ENCODE measurements at places on chromosomes 5 and 9.

DNA sequence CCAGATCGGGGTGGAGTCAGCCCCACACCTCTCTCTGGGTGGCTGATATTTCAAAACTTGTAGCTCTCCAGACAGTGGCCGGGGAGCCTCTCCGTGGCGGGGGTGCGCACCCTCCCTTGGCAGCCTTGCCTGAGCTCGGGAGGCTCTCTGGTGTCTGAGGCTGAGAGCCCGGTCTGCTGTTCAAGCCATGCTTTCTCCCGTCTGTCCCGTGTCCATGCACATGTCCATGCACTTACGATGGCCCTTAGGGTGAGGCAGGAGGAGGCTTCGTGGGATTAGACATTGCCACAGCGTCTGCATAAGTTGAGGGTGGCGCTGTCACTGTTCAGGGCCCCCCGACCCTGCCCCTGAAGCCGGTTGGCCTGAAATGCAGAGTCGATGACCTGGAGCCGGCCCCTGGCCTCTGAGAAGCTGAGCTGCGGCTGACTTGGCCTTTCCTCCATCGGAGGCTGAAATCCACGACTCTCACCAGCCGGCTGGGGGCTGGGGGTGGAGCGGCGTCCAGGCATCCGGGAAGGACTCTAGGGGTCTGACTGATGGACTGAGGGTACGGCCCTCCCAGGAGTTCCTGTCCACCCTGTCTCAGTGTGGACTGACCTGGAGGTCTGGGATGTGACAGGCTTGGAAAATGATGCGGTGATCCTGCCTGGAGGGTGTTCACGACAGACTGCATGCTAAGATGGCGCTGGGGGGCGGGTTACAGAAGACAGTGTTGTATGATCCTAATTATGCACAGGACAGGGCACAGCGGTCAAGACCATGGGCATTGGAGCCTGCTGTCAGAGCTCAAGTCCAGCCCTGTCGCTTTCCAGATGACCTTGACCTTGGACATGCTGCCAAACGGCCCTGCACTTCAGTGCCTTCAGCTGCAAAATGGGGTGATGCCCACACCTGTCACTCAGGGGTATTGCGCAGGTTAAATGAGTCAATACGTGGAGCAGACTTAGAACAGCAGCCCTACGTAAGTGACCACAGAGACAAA is 18.3 kb upstream of the SLC2A6 start:
- DNase-seq: no peak

- peak; percentile 10 for DNase-seq
These were observed 376.9 kb downstream of the DTWD2 start for GRCh38 chr5:118611332-118611945.

DNA sequence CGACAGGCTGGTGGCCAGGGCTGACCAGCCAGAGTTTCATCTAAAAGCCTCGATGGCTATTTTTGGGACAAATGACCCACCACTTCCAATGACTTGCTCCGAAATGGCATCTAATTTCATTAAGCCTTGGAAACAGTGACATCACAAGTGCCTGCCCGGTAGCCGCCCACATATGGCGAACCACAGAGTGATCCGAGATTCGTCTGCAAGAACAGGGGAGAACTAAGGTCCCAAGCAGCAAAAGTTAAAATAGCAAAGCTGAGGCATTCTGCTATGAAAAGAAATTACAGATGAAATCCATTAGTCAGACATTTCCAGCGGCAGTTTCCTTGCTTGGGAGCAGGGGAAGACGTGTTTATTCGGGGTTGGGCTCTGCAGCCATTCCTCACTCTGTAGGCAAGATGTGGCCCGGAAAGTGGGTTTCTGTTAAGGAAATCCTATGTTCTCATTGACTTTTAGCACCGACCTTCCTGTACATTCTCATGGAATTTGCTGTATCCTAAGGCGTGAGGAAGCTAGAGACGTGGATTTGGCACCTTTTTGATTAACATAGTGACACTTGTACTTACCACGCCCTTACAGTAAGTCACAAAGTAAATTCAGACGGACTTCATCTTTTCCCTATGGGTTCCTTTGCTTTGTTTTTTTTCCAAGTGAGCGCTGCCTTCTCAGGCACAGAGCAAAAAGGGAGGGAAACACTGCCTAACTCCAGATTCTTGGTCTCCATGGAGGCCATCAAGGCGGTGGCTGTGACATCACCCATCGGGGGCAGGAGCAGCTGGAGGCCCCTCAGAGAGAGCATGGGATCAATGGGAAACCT is 45.1 kb downstream of the ERGIC1 start:
- DNase-seq: no peak

DNA sequence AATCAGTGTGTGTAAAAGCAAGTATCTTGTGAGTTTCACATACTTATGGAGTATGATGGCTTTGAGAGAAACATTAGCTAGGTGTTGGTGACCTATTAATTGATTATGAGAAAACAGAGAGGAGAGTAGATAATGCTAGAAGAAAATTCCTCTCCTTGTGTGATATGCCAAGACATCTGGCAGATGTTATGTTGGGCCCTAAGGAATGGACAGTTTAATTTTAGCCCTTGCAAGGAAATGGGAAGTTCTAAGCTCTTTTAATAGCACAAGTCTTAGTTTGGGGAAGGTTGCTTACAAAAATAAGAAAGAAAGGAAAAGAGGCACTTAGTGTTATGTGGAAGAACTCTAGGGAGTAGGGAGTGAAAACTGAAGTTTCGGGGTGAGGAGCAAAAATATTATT is 5.1 kb downstream of the ZNF462 start:
- DNase-seq: no peak

- DNase-seq: peak; percentile 94
These were observed 18.8 kb upstream of the OR2K2 start for GRCh38 chr9:111348821-111349271.

DNA sequence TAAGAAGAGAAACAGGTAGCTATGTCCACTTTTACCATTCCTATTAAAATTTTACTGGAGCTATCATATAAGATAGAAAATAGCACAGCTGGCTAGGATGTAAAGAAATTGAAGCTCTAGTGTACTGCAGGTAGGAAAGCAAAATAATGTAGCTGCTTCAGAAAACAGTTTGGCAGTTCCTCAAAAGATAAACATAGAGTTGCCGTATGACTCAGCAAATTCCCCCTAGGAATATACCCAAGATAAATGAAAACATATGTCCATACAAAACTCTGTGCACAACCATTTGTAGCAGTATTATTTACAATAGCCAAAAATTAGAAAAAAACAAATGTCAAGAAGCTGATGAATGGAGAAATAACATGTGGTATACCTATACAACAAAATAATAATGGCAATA is 64.6 kb upstream of the SHISAL2B start:
- no peak for DNase-seq

DNA sequence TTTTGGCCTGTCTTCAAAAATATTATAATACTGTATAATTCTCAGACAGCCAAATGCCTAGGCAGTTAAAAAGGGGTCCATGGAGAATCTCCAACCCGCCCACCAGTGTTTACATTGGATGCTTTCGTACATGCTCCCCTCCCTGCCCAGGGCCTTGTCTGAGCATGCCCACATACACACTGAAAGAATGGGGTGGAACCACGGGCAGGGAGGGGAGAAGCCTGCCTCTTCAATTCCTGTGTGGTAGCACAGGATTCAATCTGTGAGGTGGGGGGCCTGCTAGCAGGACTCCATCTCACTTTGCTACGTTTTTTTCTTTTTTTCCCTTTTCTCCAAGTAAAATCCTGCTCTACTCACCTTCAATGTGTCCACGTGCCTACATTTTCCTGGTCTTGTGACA is 314.7 kb upstream of the GRAMD2B start:
- DNase-seq: no peak

DNA sequence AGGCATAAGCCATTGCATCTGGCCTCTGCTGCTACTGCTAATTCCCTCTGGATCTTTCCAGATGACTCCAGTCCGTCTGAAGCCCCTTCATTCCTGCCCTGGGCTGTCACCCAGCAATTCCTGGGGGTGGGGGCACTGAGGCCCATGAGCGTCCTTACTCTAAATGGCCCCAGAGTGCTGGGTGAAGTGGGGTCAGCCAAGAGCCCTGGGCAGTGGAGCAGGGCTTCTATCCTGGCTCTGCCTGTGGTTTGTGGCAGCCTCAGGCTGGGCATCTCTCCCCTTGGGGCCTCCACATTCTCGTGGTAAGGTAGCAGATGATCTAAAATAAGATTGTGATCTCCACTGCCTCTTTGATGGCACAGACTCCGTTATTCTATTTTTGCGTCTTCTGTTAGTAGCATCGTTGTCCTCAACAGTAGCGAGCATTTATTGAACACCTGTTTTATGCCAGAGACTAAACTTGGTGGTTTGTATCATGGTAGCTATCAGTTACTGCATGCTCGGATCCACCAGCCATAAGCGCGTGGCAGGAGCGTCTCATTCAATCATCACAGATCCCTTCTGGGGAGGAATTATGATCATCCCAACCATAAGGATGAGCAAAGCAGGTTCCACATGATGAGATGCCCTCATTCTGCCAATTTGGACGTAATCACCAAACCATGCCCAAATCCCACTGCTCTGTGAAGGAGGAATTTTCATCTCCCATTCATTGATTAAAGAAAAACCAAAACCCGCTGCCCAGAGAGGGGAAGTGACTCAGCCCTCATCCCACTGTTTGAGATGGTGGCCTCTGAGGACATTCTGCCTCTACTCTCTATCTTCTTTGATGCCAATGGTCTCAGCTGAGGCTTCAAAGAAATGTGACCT is 21.9 kb upstream of the DUSP1 start:
- DNase-seq: no peak

GRCh38 chr5:160289721-160290120 is 22.6 kb downstream of the CCNJL start:
- DNase-seq: no peak

GRCh38 chr5:10233505-10233904 is 16.2 kb downstream of the ATPSCKMT start:
- peak; percentile 37 for DNase-seq

DNA sequence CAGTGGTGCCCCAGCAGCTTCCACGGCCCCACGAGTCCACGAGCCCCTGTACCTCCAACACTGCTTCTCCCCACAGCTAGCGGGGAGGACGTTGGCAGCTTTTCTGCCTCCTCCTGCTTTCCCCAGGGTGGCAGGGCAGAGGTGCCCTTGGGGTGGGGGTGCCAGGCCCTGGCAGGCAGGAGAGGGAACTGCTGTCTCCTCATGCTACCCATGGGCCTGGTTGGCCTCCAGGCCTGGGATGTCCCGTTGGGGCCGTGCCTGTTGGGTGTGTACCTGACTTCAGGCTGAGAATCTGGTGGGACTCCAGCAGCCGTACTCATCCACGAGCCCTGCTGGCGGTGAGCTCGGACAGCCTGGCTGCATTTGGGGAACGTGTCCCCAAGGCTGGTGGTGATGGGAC is 27.3 kb downstream of the RXRA start:
- DNase-seq: no peak

DNA sequence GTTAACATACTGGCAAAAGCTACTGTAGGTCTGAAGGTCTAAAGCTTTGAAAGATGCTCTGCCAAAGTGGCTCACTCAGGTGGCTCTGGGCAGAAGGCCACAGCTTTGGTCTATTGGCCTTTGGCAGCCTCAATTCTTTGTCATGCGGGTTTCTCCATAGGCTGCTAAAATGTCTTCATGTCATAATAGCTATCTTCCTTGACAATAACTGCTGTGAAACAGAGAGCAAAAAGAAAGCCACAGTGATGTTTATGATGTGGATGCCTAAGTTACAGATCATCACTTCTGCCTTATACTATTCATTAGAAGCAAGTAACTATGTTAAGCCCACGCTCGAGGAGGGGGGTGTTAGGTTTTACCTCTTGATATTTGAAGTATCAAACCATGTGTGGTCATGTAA is 906.1 kb upstream of the CDH9 start:
- no peak for DNase-seq

GRCh38 chr9:101354143-101354764 is 30.6 kb downstream of the BAAT start:
- peak; percentile 100 for DNase-seq

DNA sequence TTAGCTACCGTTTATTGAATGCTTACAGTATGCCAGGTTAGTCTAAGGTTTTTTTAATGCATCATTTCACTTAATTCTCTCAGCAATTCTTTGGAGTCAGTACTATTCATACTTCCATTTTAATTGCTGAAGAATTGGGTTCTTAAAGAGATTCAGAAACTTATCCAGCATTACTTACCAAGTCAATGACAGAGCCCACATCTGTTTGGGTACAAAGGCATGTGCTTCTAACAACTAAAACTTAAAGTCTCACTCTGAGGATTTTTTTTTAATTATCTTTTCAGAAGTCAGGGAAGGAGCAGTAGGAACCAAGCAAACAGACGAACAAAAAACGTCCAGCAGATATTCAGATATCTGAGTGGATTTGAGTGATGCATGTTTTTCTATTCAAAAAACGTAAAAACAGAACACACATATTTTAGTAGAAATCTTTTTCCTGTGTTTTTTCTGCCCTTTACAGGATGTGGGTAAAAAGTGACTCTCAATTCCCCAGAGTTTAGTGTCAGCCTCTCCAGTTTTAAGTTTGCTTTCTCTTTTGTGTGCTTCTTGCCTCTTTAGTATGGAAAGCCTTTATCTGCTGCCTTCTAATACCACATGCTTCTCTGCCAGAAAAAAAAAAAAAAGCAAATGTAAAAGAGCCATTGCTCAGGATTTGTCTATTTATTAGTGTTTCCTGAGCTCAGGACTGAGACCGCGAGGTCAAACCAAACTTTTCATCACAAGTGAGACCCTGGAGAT is 118.0 kb downstream of the PRKACG start:
- no peak for DNase-seq

- no peak for DNase-seq
These were observed 65.6 kb downstream of the GPR21 start for GRCh38 chr9:123099042-123099441.

- DNase-seq: peak; percentile 40
These were observed 8.5 kb upstream of the ANGPTL2 start for GRCh38 chr9:127130661-127131538.

DNA sequence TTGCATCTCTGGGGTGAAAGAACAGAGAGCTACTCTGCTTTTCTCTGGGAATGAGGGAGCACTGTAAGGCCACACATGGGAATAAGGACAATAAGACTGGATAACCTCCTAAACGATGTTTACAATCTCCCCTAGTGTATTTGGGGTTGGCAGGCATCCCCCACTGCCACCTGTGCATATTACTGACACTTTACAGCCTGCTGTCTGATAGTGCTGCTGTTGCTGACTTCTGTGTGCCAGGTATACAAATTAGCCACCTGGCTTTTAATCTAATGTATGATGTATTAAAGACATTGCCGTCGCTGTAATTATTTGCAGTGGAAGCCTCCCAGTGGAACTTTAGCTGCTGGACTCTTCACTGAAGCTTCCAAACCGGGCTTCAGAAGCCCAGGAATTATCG is 4.4 kb upstream of the SHISAL2B start:
- no peak for DNase-seq

- DNase-seq: peak; percentile 23
These were observed 486.6 kb downstream of the CCDC171 start for GRCh38 chr9:16039218-16039987.

DNA sequence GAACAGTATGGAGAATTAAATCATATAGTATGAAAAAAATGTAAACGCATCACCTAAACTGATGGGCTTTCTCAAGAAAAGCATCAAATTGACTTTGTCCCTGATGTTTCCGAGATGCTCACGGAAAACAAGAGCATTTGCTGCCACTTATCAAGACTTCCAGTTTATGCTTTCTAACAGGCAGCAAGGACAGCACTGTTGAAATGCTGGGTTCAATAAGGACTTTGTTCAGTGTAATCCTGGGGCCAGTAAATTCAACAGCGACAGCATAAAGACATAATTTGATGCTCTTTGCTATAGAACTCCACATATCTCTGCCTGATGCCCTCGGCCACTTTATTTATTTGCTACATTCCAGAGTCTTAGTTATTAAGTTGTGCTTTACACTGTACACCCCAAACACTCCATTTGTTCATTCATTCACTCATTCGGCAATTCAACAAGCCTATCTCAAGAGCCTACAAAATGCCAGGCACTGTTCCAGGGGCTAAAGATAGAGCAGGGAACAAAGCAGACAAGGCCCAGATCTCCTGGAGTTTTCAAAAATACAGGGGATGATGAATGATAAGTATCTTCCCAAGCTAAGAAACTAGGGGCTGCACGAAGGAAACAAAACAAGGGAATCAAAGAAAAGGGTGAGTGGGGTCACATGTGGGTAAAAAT is 294.6 kb downstream of the ZNF608 start:
- DNase-seq: no peak

Measured in HepG2 (cell line).